ENCODE measurements at places on chromosomes 5 and 9.

- no peak for DNase-seq
Observed at GRCh38 chr9:80072451-80072850, 500.7 kb downstream of the TLE4 start.

DNA sequence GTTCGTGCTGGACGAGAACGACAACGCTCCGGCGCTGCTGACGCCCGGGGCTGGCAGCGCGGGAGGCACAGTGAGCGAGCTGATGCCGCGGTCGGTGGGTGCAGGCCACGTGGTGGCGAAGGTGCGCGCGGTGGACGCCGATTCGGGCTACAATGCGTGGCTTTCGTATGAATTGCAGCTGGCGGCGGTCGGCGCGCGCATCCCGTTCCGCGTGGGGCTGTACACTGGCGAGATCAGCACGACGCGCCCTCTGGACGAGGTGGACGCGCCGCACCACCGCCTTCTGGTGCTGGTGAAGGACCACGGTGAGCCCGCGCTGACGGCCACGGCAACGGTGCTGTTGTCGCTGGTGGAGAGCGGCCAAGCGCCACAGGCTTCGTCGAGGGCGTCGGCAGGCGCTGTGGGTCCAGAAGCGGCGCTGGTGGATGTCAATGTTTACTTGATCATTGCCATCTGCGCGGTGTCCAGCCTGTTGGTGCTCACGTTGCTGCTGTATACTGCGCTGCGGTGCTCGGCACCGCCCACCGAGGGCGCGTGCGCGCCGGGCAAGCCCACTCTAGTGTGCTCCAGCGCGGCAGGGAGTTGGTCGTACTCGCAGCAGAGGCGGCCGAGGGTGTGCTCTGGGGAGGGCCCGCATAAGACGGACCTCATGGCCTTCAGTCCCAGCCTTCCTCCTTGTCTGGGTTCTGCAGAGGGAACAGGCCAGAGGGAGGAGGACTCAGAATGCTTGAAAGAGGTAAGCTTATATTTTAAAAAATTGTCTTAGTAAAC lies 2.2 kb downstream of the PCDHA13 start:
- DNase-seq: no peak

- no peak for DNase-seq
Observed at GRCh38 chr5:167736992-167737391, 554.5 kb upstream of the WWC1 start.

DNA sequence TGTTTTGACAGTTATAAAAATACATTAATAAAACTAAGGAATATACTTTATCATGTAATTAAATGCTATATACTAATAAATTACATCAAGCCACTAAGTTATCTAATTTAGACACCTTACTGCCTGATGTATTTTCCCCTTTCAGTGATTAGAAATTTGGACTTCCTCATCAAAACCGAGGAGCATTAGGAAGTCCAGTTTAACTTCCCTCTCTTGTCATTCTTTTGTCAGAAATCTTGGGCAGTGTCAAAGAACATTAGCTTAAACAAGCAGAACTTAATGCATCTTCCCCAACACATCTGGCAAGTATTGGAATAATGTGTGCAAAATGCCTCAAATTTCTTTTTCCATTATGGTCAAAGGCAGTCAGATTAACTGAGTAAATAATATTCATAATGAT lies 81.6 kb downstream of the PLPP1 start:
- no peak for DNase-seq

DNA sequence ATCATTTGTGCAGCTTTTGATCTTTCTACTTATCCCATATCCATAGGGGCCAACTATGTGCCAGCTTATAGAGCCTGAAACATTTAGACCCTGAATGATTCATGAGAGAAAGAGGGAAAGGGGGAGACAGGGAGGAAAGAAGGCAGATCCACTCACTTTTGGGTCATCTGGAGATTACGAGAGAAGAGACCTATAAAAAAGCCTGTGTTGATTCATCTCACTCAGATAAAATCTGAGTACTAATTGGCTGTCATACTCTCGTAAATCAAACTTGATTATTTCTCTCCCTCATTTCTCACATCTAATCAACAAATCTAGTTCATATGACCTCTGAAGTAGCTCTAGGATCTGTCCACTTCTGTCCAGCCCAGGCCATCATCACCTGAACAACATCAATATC lies 137.1 kb downstream of the ARL15 start:
- no peak for DNase-seq

- DNase-seq: no peak
Observed at GRCh38 chr5:53206562-53206961, 97.0 kb upstream of the MOCS2 start.

DNA sequence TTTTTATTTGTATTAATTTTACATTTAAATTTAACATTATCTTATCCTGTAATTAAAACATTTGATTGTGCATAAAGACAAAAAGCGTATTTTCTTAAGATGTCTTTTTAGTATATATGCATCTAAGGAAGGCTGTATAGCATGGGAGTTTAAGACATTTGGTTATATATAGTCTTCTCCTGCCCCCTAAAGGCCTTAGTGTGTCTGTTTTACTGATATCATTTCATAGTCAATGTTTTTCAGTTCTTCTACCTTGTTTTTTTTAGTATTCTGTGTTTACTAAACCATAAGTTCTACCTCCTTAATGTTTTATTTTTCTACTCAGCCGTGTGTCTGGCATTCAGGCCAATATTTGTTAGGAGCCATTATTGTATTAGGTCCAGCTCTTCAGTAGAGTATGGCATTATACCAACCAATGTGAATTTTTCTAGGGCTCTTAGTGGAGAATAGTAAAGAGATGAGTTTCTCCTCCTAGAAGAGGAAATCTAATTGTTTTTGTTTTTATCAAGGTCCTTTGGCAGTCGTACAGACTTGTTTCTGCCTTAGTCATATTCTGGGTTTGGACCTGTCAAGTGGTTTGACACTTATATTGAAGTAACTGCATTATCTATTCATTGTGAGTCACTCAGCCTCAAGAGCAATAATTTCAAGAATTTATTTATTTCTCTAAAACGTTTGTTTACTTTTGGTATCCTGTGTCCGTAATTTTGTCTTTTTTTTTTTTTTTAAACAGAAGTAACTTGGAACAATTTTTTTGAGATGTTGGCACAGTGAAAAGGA lies 74.8 kb downstream of the SLF1 start:
- DNase-seq: no peak

- DNase-seq: no peak
Observed at GRCh38 chr9:82790875-82791274, 272.1 kb downstream of the RASEF start.

DNA sequence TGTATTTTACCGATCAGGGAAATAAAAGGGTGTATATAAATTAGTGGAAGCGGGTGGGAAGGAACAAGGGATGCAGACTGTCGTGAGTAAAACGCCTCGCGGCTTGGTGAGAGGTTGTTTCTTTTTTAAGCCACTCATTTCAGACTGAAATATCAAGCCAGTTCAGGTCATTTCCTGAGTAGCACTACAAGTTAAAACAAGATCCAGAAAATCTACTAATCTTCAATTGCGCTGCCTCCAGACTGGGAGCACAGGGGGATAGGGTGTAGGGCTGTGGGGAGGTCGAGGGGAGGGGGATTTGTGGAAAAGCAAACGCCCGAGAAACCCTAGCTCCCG lies 140.8 kb downstream of the TSSK1B start:
- DNase-seq: no peak
